Panc1 (cell line): ENCODE measurements at places on chromosomes 6 and 20.

GRCh38 chr6:126824226-126824625 lies 294.2 kb upstream of the RSPO3 start:
- no peak for DNase-seq

- DNase-seq: no peak
These were observed 6.5 kb downstream of the NKAIN2 start for GRCh38 chr6:123810214-123810613.

GRCh38 chr20:32444474-32445220 lies 86.5 kb downstream of the ASXL1 start:
- no peak for DNase-seq

GRCh38 chr6:61841958-61842357 lies 444.1 kb downstream of the KHDRBS2 start:
- DNase-seq: no peak

- no peak for DNase-seq
These were observed 69.0 kb downstream of the AFG1L start for GRCh38 chr6:108363889-108364313.

DNA sequence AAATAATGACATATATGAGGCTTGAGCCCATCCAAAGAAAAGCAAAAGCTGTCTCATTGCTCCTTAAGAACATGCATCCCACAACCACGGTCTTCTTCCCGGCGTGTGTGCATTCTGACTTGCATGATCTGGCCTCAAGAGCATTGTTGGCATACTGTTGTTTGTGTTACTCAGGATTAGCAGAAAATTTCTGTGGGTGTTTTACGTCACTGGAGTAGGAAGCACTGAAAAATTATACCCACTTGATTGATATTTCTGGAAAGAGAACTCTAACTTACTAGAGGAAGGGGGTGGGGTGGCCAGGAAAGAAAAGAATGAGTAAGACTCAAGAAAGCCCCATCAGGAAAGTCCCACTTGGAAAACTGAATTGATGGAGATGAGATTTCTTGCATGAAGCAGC lies 326.2 kb upstream of the PRDM1 start:
- DNase-seq: no peak

GRCh38 chr6:11798538-11798937 lies 19.9 kb upstream of the ADTRP start:
- no peak for DNase-seq

- no peak for DNase-seq
These were observed 33.0 kb downstream of the PRPH2 start for GRCh38 chr6:42689371-42689770.

- DNase-seq: no peak
These were observed 767 bp downstream of the PTK6 start for GRCh38 chr20:63536241-63536977.

GRCh38 chr6:14824484-14825275 lies 421.2 kb upstream of the JARID2 start:
- DNase-seq: no peak

- DNase-seq: no peak
These were observed 72.6 kb downstream of the TFAP2B start for GRCh38 chr6:50891290-50891689.

GRCh38 chr6:144007478-144008119 lies 460 bp downstream of the PLAGL1 start:
- DNase-seq: no peak

GRCh38 chr6:35552285-35552917 lies 39.7 kb upstream of the TULP1 start:
- peak; percentile 32 for DNase-seq

DNA sequence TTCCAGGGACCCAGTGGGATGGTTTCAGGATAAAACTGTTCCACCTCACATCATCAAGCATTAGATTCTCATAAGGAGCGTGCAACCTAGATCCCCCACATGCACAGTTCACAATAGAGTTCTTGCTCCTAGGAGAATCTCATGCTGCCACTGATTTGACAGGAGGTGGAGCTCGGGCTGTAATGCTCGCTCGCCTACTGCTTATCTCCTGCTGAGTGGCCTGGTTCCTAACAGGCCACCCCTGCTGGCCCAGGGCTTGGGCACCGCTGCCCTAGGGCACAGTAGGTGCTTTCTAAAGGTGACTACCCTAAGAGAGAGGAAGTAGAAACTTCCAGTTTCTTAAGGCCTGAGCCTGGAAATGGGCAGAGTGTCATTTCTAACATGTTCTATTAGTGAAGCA lies 656.9 kb downstream of the PRKN start:
- no peak for DNase-seq

- DNase-seq: no peak
These were observed 12.0 kb upstream of the DDX43 start for GRCh38 chr6:73382462-73383113.

- DNase-seq: no peak
These were observed 37.4 kb upstream of the MRPS10 start for GRCh38 chr6:42255050-42255449.

DNA sequence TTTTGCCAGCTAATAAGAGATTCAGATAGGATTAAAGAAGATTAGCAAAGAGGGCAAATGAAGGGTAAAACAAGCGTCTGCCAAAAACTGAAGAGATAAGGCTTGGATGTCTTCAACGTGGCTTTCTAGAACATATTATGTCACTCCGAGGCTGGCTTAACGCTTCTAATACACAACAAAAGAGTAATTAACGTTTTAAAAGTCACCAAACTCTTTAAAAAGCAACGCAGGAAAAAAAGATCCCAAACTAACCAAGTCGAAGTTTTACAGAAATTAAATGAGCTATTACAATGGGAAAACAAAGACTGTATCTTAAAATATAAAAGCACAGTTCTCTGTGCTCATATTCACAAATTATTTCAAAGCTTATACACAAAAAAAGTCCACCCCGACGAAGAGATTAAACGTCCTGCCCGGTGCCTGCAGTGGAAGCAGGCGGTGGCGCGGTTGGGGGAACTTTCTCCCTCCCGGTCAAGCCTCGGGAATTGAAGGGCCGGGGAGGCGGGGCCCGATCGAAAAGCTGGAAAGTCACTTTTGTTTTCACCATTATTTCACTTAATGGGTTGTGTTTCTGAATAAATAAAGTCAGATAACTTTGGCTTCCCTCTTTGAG lies 1.2 kb downstream of the MAK start:
- no peak for DNase-seq

DNA sequence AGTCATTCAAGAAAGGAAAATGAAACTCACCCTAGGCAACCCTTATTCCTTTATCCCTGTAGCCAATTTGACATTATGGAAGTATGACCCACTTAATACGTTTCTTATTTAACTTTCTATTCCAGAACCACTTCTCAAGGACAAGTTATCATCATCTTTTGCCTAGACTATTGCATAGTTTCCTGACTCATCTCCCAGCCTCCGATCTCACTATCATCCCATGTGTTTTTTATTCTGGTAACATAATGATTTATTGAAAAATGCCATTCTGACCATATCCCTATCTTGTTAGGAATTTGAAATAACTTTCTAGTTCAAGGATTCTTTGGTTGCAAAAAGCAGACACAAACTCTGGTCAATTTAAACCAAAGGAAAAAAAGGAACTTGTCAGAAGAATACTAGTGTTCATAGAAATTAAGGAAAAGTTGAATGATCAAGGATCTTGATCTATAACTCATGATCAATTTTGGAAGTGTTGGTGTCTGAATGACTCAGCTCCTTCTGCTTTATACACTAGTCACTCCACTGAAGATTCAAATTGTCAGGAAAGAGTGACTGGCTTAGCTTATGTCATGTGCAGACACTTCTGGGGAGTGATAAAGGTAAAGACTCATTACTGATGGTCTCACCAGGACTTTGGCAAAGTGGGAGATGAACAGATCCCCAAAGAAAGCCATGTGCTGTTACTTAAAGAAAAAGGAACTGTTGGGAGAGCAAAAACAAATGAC lies 8.5 kb upstream of the TINAG start:
- DNase-seq: no peak

- no peak for DNase-seq
These were observed 336.8 kb downstream of the HDGFL1 start for GRCh38 chr6:22906091-22906549.

DNA sequence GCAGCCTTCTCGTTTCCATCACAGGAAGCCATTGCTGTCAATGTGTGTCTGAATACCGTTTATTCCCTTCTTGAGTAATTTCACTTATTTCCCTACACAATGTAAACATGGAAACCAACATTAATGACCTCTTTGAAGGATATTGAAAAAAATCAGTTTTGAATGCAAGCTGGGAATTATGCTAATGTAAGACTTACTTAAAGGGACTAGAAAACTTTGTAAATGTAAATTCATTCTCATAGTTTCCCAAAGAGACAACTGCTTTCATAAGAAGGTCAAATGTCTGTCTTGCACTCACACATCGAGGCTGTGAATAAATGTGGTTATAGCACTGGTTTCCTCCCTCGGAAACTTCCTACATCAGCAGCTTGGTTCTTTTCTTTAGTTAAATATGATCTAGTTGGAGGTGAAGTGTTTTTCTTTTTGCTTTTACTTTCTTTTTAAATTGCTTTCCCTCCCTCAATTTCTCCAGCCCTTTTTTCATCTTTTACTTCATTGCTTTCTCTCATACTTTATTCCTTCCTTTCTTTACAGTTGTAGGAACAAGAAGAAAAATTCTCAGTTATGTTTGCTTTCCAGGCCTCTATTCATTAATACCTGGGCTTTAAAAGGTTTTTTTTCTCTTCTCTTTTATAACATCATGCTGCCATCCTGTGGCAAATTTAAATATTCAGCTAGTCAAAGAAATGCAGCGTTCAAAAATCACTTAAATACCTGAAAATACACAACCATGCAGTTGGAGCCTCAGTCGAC lies 108.3 kb downstream of the TNFAIP3 start:
- DNase-seq: no peak
